ENCODE measurements at places on chromosomes 11 and 22.

- DNase-seq = no peak
Observed at GRCh38 chr11:73229321-73229895, 11.3 kb downstream of the P2RY2 start.

DNA sequence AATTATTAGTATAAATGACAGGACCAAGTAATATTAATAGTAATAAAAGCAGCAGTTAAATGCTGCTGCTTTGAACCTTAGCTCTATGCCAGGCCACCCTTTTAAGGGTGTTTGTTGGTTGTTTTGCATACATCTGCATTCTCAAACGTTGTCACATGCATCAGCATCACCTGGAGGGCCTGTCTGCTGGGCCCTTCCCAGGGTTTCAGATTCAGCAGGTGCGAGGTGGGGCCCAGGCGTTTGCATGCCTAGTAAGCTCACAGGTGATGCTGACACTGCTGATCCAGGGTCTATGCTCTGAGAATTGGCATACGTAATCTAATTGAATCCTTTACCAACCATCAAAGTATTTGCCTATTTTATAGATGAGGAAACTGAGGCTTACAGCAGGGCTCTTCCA lies 246.5 kb downstream of the CADM1 start:
- DNase-seq = no peak

DNA sequence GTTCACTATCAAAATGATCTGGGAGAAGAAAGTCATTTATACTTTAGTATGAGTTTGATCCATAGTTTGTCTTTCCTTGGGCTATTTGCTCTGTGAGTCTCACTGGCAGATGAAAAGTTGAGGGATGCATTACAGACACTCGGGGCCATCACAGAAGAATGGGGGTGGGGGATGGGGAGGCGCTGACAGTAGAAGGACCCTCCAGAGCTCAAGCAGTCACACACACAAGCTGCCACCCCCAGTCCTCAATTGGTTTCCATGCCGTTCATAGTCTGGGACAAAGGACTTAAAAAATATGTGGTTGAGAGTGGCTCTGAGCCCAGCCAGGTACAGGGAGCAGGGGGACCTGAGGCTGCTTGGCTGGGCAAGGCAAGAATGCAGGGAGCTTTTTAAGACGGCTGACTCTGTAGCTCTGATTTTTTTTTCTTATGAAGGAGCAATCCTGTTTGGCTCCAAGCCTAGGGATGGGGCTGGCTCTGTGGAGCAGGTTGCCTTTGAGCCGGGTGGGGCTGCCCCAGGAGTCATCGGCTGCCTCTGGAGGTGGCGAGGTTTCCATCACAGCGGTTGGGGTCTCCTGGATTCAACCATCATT lies 13.3 kb upstream of the ANO1 start:
- no peak for DNase-seq

DNA sequence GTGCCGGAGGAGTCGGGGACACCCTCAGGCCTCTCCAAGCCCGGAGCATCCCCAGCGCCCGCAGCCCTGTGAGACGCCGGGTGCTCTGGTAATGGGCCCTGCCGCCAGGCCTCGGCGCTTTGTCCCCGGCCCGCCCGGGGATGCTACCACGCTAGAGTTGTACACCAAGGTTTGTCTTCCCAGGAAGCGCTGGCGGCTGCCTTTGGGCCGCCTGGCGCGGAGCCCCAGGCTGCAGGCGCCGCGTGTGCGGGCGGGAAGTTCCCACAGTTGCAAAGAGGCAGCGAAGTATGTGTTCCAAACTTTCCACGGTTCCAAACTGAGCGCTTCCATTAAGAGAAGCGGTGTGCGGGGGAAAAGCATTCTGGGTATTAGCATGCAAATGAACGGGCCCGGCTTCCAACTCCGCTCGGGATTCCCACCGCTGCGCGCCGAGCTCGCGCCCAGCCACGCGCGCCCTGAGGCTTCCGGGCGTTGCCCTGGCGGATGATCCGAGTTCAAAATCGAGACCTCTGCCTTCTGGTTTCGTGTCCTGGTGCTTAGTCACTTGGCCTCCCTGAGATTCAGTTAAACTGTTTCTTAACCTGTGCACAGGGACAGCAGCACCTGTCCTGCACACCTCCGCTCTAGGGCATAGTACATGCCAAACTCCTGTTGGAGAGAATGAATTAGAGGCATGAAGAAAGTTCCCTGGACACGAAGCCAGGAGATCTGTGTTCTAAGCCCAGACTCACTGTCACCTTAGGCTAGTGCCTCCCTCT lies 1.3 kb upstream of the PATZ1 start:
- peak; percentile 23 for DNase-seq

DNA sequence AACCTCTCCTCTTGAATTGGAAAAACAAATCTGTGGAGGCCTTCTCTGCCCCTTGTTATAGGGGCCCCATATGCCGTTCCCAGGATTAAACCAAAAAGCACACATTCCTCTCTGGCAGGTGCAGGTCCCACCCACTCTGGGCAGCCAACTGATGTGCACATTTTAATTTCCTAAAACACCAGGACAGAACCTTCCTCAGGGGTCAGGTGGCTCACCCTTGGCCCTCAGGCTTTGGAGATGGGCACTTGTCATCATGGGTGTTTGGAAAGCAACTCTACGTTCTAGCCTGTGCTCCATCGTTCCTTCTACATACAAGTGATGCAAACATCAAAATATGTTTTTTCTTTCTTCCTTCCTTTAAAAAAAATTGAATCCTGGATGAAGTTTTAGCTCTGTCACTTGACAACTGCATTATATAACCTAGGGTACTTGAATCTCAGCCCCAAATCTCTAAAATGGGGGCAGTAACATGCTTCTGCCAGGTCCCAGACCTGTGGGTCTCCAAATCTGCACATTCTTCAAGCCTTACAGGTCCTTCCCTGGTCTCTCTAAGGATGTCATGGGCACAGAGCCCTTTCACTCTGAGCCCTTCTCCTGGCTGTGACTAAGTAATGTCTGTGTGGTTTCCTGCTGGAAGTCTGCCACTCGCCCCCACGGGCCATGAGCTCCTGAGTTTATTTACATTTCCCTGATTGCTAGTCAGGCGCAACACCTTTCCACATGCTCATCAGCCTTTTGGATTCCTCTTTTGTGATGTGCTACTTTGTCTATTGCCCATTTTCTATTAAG lies 43.8 kb downstream of the KCNQ1OT1 start:
- DNase-seq = no peak

- no peak for DNase-seq
Observed at GRCh38 chr11:68857037-68857586, 15.4 kb upstream of the CPT1A start.

- no peak for DNase-seq
Observed at GRCh38 chr11:110119317-110119716, 26.1 kb downstream of the ZC3H12C start.

DNA sequence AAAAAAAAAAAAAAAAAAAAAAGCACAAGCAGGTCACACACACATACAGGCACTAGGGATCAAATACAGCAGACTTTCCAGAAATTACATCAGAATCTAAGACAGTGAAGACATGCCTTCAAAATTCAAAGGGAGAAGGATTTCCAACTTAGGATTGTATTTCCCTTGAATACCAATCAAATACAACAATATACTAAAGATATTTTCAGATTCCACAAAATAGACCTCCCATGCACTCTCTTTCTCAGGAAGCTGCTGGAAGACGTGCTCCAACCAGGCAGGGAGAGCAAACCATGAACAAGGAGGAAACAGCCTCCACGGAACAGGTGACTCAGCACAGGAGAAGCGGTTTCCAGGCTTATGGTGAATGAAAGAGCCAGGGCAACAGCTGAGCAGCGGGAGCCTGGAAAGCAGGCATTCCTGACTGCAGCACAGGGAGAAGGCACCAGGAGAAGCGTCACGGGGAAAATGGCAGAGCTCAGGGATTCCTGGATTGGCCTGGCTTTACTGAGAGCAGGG lies 32.0 kb downstream of the TMEM184B start:
- DNase-seq = no peak

All from central memory CD8-positive, alpha-beta T cell (primary cell).